Mucosa of descending colon (tissue), 3 donors: ENCODE measurements at places on chromosomes 11 and 22.
A peak's percentile ranks its signal among the peaks of the same experiment; 100 is the strongest.

- no peak for DNase-seq
Observed at GRCh38 chr11:123479048-123479837, 49.2 kb downstream of the GRAMD1B start.

GRCh38 chr22:45124176-45124847, 39.4 kb upstream of the NUP50 start:
- DNase-seq: no peak

GRCh38 chr22:46864314-46865051, 102.0 kb downstream of the TBC1D22A start:
- no peak for DNase-seq

- DNase-seq: no peak
Observed at GRCh38 chr11:41536021-41536568, 76.6 kb upstream of the LRRC4C start.

- DNase-seq: no peak
Observed at GRCh38 chr11:85114786-85115185, 512.4 kb downstream of the DLG2 start.

GRCh38 chr22:24146791-24147353, 34.4 kb upstream of the SUSD2 start:
- DNase-seq: peak; percentile 36

DNA sequence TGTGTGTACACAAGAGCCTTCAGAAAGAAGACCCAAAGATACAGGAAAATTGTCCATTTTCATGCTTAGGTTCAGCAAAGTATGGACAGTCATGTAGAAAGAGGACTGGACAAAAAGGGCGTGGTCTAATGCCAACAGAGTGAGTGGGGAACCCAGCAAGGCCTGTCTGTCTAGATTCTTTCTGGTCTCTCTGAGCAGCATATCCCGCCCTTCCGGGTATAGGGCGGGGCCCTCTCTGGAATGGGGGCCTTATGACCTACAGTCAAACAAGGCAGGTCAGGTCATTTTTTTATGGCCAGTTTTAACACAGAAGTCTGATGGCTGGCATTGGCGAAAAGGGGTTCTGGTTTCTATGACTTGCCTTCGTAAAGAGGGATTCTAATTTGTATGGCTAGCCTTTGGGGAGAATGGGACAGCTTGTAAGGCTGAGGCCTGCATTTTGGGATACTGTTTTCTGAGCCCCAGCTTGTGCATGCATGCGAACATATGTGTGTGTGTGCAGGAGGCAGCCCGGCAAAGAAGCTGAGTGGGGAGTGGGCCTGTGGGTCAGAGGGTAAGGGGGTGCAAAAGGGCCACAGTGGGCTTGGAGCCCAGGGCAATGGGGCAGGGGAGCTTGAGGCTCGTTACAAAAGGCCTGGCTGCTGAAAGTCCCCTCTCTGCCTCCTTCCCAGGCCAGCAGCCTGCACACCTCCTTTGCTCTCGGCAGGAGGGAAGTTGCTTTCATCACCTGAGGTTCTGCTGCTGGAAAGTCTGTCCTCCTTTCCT, 130.5 kb upstream of the B3GAT1 start:
- no peak for DNase-seq

DNA sequence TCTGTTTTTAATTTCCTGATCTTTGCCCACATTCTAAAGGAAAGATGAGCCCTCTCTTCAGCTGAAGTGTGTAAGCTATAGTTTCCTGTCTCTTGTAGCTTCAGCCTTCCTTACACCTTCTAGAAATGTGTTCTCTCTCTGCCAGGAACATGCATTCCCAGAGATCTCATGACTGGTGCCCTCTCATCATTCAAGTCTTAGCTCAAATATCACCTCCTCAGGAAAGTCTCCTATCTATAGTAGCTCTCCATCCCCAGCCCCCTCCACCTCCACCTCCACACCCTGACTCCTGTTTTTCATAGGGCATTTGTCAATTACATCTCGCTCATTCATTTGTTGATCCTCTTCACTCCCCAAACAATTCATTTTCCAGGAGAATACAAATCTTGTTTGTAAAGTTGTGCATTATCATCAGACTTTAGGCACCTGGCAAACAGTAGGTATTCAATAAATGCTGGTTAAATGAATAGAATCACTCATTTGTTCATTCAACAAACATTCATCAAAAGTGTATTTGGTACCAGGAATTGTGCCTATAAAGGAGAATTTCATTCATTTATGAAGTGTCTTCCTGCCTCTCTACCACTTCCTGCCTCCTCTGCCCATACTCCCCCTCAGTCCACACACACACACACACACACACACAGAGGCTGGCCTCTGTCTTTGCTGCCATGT, 160.3 kb downstream of the BBOX1 start:
- no peak for DNase-seq

- no peak for DNase-seq
Observed at GRCh38 chr11:70033711-70034070, 44.4 kb upstream of the ANO1 start.

- DNase-seq: no peak
Observed at GRCh38 chr11:73645972-73646631, at the start of gene PLEKHB1. TSS of gene PLEKHB1 (plus strand) at chr11:73646581. CDS start at chr11:73646609, 28 bp downstream.

- peak; percentile 51 for DNase-seq
Observed at GRCh38 chr11:67494371-67495233, 10.6 kb downstream of the PITPNM1 start.

- DNase-seq: peak; percentile 79
Observed at GRCh38 chr11:35391922-35392688, 27.3 kb downstream of the SLC1A2 start.

GRCh38 chr11:114124601-114125144, 65.2 kb downstream of the ZBTB16 start:
- no peak for DNase-seq

DNA sequence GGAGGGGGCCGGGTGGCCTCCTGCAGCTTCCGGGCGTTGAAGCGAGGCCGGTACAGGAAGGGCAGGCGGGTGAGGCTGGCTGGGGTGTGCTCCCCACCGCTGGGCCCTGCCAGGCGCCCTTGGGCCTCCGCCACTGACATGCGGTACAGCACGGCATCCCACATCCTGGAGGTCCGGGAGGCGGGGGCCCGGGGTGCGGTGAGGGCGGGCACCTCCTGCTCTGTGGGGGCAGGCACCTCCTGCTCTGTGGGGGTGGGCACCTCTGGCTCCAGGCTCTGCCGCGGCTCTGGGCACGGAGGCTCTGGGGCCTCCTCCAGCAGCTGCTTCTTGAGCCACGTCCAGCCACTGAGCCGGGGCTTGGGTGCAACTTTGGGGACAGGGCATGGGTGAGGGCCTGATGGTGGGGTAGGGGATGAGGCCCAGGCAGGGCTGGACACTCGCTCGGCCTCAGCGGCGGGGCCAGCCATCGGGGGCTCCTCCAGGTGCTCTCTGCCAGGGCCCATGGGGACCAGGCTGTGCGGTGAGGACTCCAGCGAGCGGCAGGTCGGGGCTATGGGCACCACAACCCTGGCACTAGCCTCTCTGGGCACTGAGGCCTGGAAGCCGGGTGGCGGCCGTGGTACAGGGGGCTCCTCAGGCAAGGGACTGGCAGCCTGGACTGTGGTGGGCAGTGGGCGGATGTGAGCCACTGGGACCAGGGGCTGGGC, 2.3 kb downstream of the PRR33 start:
- DNase-seq: peak; percentile 57

DNA sequence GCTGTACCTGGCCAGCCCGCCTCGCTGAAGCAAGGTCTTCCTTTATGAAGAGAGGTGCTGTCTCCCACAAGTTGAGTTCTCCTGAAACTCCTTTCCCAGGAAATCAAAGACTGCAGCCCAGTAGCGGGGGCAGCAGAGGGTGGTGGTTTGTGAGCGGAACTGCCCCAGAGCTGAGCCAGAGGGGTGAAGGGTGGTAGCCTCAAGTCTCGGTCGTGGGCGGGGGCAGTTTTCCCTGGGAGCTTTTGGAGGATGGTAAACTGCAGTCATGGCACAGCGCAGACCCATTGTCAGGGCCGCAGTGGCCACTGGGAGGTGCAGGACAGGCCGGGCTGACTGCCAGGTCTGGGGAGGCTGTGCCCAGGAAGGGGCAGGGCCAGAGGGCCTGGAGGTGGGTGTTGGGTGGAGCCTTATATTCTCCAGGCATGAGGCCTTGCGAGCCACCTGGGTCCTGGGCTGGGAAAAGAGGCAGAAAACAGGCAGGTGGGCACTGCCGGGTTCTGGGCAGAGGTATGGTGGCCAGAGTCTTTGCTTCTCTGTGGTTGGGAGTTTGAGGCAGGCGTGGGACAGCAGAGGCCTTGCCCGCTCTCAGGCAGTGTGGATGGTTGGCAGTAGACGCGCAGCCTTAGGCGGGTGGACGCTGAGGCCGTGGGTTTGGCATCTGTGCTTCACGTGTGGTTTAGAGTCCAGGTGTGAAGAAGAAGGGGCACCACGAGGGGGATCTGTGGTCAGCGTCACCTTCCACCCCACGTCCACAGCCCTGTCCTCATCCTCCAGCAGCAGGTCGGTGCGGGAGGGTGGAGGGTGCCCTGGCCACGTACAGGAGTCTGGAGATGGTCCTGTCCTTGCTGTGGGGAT, 1176.4 kb downstream of the BRD1 start:
- peak; percentile 14 for DNase-seq

DNA sequence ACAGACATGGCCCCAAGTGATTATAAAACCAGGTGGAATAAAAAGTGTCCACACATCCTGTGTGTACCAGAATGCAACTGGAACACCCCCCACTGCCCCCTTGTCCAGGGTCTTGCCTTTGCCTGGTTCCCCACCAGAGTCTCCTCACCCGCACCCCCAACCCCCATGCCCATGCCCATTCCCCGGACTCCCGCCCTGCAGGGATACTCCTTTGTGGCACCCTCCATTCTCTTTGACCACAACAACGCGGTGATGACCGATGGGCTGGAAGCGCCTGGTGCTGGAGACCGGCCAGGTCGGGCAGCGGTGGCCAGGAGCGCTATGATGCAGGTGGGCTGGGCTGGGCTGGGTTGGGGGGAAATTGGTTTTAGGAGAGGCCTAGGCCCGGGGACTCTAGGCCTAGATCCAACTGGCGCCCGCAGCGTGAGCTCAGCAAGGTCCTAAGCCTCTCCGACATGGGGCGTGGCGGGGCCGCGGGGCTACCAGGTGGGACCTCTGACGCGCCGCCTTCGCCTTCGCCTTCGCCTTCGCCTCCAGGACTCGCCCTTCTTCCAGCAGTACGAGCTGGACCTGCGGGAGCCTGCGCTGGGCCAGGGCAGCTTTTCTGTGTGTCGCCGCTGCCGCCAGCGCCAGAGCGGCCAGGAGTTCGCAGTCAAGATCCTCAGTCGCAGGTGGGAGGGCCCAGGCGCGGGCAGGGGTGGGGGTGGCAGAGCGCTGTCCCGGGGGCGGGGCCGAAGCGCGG, 9.1 kb downstream of the RPS6KA4 start:
- DNase-seq: no peak

- peak; percentile 70 for DNase-seq
Observed at GRCh38 chr11:69115586-69116560, 39.9 kb upstream of the SMIM38 start.

DNA sequence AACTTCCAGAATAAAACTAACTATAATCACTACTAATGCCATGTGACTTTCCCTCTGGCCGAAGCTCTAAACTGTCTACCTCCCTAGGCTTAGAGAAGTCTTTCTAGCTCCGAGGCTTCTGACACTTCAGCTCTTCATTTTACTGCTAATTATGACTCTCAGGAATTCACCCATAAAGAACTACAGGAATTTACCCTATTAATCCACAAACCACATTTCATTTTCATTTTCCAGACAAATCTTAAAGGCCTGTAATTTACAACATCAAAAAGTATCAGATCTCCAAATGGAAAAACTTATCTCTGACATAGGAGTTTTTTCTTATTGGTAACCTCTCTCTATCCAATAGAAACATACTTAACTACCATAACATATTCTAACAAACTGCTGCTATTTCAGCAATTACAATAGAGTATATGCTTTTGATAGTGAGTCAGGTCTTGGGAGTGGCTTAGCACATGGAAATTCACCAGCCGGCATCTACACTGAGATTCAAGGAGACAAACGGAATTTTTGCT, 33.4 kb downstream of the MRTFA start:
- no peak for DNase-seq

DNA sequence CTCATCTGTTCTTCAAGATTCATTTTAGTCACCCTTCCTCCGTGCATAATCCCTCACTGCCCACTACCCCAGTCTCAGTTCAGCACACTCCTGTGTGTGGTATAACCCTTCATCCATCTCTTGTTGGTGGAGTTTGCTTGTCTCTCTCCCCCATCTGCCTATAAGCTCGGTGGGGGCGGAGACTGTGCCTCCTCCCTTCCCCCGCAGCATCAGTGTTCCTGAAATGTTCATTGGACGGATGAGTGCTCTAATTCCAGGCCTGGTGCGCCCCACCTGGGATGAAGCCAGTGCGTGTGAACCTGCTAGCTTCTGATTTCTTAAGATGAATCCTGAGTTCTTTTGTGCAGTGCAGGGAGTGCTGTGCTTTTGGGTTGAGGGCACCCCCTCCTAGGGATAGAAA, 100.0 kb downstream of the GRIK4 start:
- no peak for DNase-seq

- DNase-seq: peak; percentile 91
Observed at GRCh38 chr22:50218996-50219727, 18.4 kb downstream of the SELENOO start.

GRCh38 chr22:36328635-36329253, 59.0 kb downstream of the MYH9 start:
- DNase-seq: no peak

DNA sequence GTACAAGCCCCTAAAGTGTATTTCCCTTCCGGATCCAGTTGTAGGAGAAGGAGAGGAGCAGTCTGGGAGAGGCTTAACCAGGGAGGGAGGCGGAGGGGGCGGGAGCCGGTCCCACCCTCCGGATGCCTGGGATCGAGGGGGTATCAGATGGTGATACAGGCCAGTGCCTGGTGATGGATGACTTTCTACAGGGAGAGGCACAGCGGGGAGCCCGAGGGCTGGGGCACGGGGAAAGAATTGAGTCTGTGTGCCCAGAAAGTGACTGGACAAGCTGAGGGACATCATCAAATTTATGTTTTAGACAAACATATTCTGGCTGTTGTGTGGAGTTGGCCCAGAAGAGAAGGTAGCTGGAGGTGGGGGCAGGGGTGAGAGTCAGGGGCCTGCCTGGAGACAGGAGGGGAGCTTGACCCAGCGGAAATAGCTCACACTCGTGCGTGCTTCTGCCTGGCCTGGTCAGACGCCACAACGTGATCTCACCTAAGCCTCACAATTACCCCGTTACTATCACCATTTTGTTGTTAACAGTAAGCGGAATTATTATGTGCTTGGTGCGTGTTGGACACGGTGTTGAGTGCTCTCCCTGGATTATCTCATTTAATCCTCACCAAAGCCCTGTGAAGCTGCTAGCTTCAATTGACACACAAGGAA, 42.4 kb downstream of the AMPD3 start:
- no peak for DNase-seq

- no peak for DNase-seq
Observed at GRCh38 chr11:118055966-118056365, 20.9 kb upstream of the TMPRSS4 start.

DNA sequence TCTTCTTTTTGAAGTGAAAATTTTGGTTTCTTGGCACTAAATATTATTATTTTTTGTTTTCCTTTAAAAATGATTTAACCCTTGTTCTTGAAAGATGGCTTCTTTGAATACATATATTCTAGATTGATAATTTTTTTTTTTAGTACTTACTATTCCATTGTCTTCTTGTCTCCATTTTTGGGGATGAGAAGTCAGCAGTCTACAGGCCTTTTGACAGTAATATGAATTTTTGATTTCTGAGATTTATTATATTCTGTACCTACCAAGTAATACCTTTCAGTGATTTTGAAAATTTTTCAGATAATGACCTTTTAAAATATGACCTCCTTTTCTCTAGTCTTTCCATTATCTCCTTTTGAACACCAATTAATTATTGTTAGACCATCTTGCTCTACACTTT, 294.1 kb upstream of the LARGE1 start:
- DNase-seq: no peak

- no peak for DNase-seq
Observed at GRCh38 chr11:13008061-13008435, 1.1 kb upstream of the RASSF10 start.
